ENCODE measurements at places on chromosomes 6 and 20. TPM values are rescaled to one million over a fixed set of nuclear protein-coding genes. Genes with fewer than 3 reads are reported as not detected.

The AVP gene
- total RNA-seq: not detected

The LY6G5C gene
- total RNA-seq: 0.51 TPM

The BNIP5 gene
- total RNA-seq: not detected

The TGM3 gene
- total RNA-seq: not detected

The DNAH8 gene
- total RNA-seq: not detected

The GABRR1 gene
- not detected for total RNA-seq

The CLDN20 gene
- total RNA-seq: not detected

The MICA gene
- total RNA-seq: 29.4 TPM

The CRYBG1 gene
- 0.55 TPM for total RNA-seq

The BPIFB4 gene
- not detected for total RNA-seq

The APCDD1L gene
- 0.06 TPM for total RNA-seq

The XKR7 gene
- total RNA-seq: not detected

The MOCS1 gene
- 1.3 TPM for total RNA-seq

The KCNK15 gene
- total RNA-seq: 0.62 TPM

The MAPK14 gene
- 25.7 TPM for total RNA-seq

The GTSF1L gene
- not detected for total RNA-seq

The TMEM217 gene
- 0.99 TPM for total RNA-seq

The TRIM40 gene
- total RNA-seq: not detected

The RIPPLY2 gene
- total RNA-seq: 0.64 TPM

The SIRPD gene
- total RNA-seq: not detected

The AIF1 gene
- not detected for total RNA-seq

The MRPL14 gene
- total RNA-seq: 74.3 TPM

The CST2 gene
- 0.44 TPM for total RNA-seq

The FOXQ1 gene
- 3.7 TPM for total RNA-seq

The IRAK1BP1 gene
- 0.71 TPM for total RNA-seq

The TSHZ2 gene
- not detected for total RNA-seq

The TINAG gene
- total RNA-seq: 0.08 TPM

The BMP2 gene
- total RNA-seq: 0.57 TPM

The TFAP2D gene
- total RNA-seq: not detected

The GPX5 gene
- total RNA-seq: not detected

The SCRT2 gene
- total RNA-seq: not detected

The TNF gene
- total RNA-seq: not detected

The PSORS1C2 gene
- total RNA-seq: not detected

The TRAPPC3L gene
- total RNA-seq: not detected

The ADA gene
- total RNA-seq: 62.7 TPM

The PNLDC1 gene
- not detected for total RNA-seq

The HLA-G gene
- not detected for total RNA-seq

The WFDC5 gene
- not detected for total RNA-seq

The COL10A1 gene
- total RNA-seq: not detected

The ENPP5 gene
- not detected for total RNA-seq

The CDS2 gene
- total RNA-seq: 57.6 TPM

The MYCT1 gene
- 0.06 TPM for total RNA-seq

The MAN1A1 gene
- 0.05 TPM for total RNA-seq

The MLN gene
- not detected for total RNA-seq

The EPM2A gene
- 2.5 TPM for total RNA-seq

The ACTR5 gene
- 10.4 TPM for total RNA-seq

The FAM209B gene
- total RNA-seq: not detected

The NXT1 gene
- 69.1 TPM for total RNA-seq

The NDUFAF4 gene
- total RNA-seq: 50.5 TPM

The HBS1L gene
- total RNA-seq: 28.9 TPM

The TRIM10 gene
- not detected for total RNA-seq

Measured in A549 treated with CpdA at 1 μM for 4 hours (cell line).